ENCODE measurements at places on chromosomes 13 and 19. TPM values are rescaled to one million over a fixed set of nuclear protein-coding genes. Genes with fewer than 3 reads are reported as not detected.

TMEM238 gene
- total RNA-seq, result 7.0 TPM

KLK1 gene
- 0.46 TPM for total RNA-seq

SYDE1 gene
- total RNA-seq, result 17.3 TPM

ELAVL3 gene
- not detected for total RNA-seq

ITM2B gene
- total RNA-seq, result 157 TPM

VSTM2B gene
- total RNA-seq, result not detected

SLC10A2 gene
- not detected for total RNA-seq

GARRE1 gene
- 10.4 TPM for total RNA-seq

USP12 gene
- 19.2 TPM for total RNA-seq
